ENCODE measurements at places on chromosomes 1 and 21.

- DNase-seq: no peak
These were observed 5.0 kb downstream of the ABCA4 start for GRCh38 chr1:94115900-94116436.

- no peak for DNase-seq
These were observed 30.2 kb upstream of the KCNA2 start for GRCh38 chr1:110636149-110636935.

- peak; percentile 39 for DNase-seq
These were observed 139.2 kb downstream of the CLIC6 start for GRCh38 chr21:34807881-34808568.

- no peak for DNase-seq
These were observed 12.5 kb upstream of the ATF3 start for GRCh38 chr1:212595787-212596714.

DNA sequence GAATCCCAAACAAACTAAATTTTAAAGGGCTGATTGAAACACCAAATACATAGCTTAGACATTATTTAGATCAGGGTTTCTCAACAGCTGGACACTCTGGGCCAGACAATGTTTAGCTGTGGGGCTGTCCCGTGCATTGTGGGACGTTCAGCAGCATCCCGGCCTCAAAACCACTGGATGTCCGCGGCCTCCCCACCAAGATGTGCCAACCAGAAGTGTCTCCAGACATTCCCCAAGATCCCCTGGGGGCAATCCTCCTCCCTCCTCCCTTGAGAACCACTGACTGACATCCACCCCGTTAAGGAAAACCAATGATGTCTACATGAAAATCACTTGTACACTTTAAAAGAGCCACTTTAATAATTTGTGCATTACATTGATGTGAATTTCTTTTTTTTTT is 38.4 kb downstream of the CLSTN1 start:
- DNase-seq: no peak

DNA sequence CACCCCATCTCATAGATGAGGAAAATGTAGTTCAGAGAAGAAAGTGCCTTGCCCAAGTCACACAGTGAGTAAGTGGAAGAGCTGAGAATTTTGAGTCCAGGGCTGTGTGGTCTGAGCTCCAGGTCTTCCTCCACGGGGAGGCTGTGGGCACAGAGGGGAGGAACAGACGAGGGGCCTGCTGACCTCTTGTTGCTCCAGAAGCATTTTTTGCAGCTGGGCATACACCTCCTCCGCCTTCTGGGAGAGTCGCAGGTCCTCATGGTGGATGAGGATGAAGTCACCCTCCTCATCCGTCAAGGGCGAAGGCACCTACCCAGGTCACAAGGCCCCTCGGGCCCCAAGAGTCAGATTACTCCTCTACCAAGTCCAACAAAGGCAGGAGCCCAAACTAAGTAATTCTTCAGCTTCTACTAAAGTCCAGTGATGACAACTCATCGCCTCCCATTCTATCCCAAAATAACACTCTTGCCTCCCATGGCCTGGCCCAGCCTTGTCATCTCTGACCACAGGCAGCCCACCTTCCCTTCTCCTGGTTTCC is 9.1 kb downstream of the CC2D1B start:
- no peak for DNase-seq

- DNase-seq: no peak
These were observed 2.1 kb downstream of the SASS6 start for GRCh38 chr1:100130552-100131077.

- no peak for DNase-seq
These were observed 28.7 kb upstream of the FASLG start for GRCh38 chr1:172630056-172630818.

DNA sequence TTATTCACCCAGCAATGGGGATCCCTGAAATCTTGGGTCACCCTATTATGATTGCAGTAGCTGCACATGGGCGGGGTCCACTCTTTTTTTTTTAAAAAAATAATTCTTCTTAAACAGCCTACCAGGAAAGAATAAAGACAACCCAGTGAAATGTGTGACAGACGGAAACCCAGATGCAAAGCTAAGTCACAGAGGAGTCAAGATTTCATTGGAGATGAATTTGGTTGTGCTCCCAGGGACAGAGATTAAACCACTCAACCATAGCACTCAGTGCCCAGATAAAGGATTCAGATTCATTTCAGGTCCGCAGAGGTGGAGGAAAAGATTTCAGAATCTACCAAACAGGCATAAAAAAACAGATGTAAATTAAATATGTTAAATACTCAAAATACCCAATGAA is 583.5 kb upstream of the ZP4 start:
- DNase-seq: no peak

GRCh38 chr21:44801468-44802395 is at the start of gene UBE2G2:
UBE2G2 (minus strand) TSS chr21:44801820; CDS start chr21:44801748, 72 bp downstream.
- DNase-seq: peak; percentile 87

DNA sequence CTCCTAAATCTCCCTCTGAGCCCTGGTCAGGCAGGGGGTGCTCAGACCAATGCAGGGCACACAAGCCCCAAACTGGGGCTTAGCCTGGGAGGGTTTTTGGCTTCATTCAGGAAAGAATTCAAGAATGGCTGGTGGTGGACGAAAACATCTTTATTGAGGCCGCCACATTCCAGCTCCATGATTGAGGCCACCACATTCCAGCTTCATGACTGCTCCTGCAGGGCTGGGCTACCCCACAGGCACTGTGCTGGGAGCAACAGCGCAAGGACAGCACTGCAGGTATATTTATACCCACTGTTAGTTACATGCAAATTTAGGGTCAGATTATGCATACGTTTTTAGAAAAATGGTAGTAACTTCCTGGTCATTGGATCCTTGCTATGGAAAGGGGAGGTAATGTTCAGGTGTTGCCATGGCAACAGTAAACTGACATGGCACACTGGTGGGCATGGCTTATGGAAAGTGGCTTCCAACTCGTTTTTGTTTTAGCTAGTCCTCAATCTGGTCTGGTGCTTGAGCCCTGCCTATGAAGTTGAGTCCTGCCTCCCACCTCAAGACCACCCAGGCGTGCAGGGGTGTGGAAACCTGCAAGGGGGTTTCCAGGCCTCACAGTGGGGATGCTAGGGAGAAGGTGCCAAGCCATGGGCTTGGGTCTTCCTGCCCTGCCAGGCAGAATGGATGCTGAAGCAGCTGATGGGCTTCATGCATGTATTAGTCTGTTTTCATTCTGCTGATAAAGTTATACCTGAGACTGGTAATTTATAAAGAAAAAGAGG is 348.7 kb upstream of the AJAP1 start:
- no peak for DNase-seq

DNA sequence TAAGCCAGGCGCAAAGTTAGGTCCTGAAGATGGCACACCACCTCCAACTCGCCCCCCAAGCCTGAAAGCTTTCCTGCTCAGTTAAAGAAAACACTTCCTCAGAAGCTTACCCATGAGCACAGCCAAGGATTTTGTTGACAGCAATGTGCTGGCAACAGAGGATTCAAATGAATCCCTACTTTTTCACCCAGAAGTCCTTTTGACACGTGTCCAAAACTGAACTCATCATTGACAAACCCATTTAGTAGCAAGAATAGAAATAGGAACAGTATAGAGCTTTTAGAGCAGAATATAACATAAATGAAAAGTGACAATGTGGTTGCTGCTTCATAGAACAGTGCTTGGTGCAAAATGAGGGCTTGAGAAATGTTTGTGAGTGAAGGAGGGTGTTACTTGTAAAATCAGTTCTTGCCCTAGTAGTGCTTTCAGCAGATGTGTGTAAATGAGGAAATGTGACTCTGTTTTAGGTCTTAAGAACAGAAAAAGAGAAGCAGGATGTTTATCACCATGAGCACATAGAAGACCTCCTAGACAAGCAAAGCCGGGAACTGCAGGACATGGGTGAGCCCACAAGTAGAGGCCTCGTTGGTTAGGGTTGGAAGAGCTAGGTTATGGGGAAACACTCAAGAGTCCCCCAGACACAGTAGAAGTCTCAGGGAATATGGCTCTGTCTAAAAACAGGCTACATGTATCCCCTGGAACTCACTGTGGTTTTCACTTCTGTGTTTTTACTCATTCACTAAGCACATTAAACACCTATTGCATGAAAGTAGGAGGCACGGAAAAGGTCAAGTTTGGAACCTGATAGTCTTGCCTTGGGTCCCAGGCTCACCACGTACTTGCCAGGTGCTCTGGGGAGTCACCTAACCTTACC is 48.6 kb upstream of the TMEM125 start:
- DNase-seq: no peak

GRCh38 chr21:38822778-38823238 is 17.1 kb downstream of the ETS2 start:
- no peak for DNase-seq

DNA sequence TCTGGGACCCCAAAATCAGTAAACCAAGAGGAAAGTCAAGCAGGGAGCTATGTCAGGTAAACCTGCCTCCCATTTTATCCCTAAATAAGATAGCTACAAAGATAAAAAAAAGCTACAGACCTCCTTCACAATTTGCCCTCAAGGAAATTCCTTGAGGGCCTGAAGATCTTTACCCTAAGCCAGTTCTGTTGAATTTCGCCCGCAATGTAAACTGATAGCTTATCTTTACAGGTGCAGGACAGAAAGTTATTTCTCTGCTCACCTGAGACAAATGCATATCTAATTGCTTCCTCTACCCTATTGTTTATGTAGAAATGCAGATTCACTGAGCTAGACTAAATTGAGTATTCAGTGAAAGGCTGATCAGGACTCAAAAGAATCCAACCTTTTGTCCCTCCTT is 153.4 kb upstream of the CHRM3 start:
- no peak for DNase-seq

- no peak for DNase-seq
These were observed 16.6 kb upstream of the RWDD3 start for GRCh38 chr1:95217371-95217770.

- no peak for DNase-seq
These were observed 182.9 kb upstream of the FGGY start for GRCh38 chr1:59113876-59114457.

- no peak for DNase-seq
These were observed 245.7 kb upstream of the RGS18 start for GRCh38 chr1:191912517-191912916.

GRCh38 chr1:112141923-112142322 is 152.5 kb upstream of the KCND3 start:
- no peak for DNase-seq

DNA sequence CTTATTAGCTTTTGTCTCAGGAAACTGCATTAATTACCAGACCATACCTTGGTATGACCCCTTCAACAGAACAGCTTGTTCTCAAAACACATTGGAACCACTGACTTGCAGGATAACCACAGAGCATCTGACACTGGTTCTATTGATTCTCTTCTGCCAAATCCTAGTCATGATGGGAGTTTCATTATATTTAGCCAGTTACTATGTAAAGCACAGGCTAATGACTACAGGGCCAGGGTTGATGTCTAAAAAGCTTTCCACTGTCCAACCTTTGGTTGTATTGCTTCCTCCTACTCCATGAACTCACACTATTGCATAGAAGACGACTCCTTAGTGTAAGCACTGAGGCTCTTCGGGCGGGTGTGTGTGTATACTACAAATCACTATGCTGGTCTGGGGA is 3.8 kb downstream of the STMN1 start:
- DNase-seq: no peak

DNA sequence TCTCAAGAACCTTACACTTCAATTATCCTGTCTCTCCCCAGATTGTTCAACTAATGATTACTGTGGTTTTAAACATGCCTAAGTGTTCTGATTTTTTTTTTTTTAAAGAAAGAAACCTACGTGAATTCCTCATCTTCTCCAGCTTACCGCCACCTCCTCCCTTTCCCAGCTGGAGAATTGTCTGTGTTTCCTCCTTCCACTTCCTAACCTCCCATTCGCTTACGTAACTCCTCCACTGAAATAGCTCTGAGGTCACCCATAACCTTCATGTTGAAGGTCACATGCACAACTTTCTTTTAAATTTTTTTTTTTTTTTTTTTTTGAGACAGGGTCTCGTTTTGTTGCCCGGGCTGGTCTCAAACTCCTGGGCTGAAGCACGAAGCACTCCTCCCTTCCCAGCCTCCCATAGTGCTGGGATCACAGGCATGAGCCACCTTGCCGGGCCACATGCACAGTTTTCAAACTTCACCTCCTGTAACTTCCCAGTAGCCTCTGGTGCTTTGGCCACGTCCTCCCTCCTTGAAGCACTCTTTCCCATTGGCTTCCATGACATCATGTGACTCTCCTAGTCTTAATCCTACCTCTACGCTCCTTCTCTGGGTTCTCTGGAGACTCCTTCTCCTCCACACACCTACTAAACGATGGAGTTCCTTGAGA is 9.8 kb upstream of the CAPZB start:
- no peak for DNase-seq

- no peak for DNase-seq
These were observed 183.7 kb upstream of the ZC3H12A start for GRCh38 chr1:37290718-37291117.

GRCh38 chr1:174968750-174969244 is 30.9 kb upstream of the CACYBP start:
- DNase-seq: no peak

GRCh38 chr1:43288058-43288784 is 2.8 kb upstream of the C1orf210 start:
- DNase-seq: no peak

DNA sequence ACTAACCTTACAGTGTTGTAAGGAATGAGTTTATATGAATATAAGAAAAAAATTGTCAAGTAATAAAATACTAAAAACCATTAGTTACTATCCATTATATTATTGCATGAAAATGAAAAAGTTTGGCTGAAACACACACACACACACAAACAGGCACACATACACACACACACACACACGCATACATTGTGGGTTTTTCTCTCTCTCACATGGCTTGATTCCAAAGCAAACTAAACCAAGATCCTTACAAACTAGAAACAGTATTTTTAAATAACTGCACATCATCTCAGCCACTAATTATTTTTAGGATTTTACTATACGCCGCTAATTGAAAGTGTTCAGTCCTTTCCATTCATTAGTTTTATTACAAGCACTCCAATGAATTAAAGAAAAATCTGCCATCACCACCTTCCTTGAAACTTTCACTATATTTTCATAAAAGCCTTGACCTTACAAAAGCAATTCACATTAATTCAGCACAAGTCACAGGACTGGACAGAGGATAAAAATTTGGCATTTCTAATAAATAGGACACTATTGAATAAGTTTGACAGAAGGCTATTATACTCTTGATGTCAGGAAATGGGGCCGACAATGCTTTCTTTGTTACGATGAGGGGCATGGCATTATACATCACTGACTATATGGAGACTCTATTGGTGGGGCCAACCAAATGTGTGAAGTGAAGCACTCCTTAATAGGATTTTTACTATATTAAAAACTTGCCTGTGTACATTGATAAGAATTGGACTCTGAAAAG is 187.0 kb upstream of the ESRRG start:
- DNase-seq: no peak

GRCh38 chr1:224779536-224779935 is 149.9 kb upstream of the DNAH14 start:
- DNase-seq: no peak

- DNase-seq: no peak
These were observed 98.2 kb downstream of the PCBP3 start for GRCh38 chr21:45741691-45742090.

- no peak for DNase-seq
These were observed 125.2 kb downstream of the PLXNA2 start for GRCh38 chr1:208118841-208119606.

- DNase-seq: no peak
These were observed 342.0 kb downstream of the PBX1 start for GRCh38 chr1:164901031-164901430.
